Placental pericyte (primary cell): ENCODE measurements at places on chromosomes 6 and 20. TPM values are rescaled to one million over a fixed set of nuclear protein-coding genes. Genes with fewer than 3 reads are reported as not detected.

CPXM1 gene
- 0.72 and 1.5 TPM in 2 replicates for total RNA-seq

CFAP206 gene
- not detected in 2 replicates for total RNA-seq

PRRT1 gene
- 0.29 and 0.44 TPM in 2 replicates for total RNA-seq

CALHM4 gene
- total RNA-seq, result 0.14 TPM in 1 of 2 replicates, not detected in the other

DNAH8 gene
- 1.5 and 2.4 TPM in 2 replicates for total RNA-seq

HSPA12B gene
- total RNA-seq, result under 0.01 TPM in 1 of 2 replicates, not detected in the other

CFB gene
- 2.3 and 62.8 TPM in 2 replicates for total RNA-seq

ZSCAN23 gene
- total RNA-seq, result 0.57 and 0.88 TPM in 2 replicates

TRMT11 gene
- 21.8 and 32.2 TPM in 2 replicates for total RNA-seq

STX11 gene
- 1.0 and 2.6 TPM in 2 replicates for total RNA-seq

PRR18 gene
- total RNA-seq, result not detected in 2 replicates

COL20A1 gene
- not detected in 2 replicates for total RNA-seq
